ENCODE measurements at places on chromosomes 2 and 18. TPM values are rescaled to one million over a fixed set of nuclear protein-coding genes. Genes with fewer than 3 reads are reported as not detected.

DNA sequence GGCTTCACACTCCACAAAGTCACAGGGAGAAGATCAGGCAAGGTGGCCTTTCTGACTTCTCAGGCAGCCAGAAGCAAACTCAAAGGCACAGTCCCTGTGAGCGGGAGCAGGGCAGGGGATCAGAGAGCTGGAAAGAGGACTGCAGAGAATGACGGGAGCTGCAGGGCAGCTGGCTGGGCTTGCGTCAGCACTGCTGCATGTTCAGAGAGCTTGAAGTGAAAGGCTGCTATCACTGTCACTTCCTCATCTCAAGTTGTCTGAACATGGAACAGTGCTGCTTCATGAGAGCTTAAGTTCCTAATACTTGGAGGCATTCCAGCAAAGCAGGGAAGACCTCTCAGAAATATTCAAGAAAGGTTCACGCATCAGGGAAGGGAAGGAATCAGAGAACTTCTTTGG lies 20.4 kb downstream of the TGFBRAP1 start:
- H3K4me3 ChIP-seq, result no peak overlapping the region
- H3K27me3 ChIP-seq, result no peaks in the 10 kb centered on the region
- peak; percentile 32 for DNase-seq
- no peak overlapping the region for H3K27ac ChIP-seq
- peaks cover 22% of the 10 kb centered on the region for H3K4me1 ChIP-seq

DNA sequence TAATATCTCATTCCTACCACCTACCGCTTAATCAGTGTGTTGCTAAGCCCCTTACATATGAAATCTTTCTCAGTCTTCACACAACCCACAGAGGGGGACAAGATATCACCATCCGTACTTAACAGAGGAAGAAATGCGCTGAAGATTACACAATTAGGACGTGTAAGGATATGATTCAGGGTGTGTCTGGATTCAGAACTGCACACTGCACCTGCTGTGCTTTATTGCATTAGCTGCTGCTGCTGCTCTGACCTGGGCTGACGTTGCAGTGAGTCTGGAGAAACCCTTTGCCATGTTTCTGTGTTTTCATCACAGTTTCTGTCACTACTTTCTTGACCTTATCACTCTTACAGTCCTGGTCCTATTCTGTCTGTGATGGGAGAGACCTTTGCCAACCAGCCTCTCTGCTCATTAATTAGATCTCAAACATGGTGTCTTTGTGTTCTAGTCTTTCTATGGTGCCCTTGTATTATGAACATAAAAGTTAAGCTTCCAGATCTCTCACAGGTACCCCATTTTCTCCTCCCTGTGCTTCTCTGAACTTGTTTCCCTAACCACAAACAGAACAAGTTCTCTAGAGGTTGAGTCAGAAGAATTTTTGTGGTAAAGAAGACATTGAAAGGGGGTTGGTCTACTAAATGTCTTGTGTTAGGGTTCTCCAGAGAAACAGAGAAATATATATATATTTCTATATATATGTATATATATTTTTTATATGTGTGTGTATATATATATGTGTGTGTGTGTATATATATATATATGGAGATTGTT lies 92.9 kb upstream of the CYP1B1 start:
- DNase-seq, result no peak
- no peak overlapping the region for H3K4me3 ChIP-seq
- no peaks in the 10 kb centered on the region for H3K4me1 ChIP-seq
- no peaks in the 10 kb centered on the region for H3K36me3 ChIP-seq

The SIX3 gene
- not detected for total RNA-seq

- no peaks in the 10 kb centered on the region for H3K27me3 ChIP-seq
- peak; percentile 8 for DNase-seq
- H3K4me3 ChIP-seq, result no peak overlapping the region
- H3K4me1 ChIP-seq, result no peaks in the 10 kb centered on the region
Measured at GRCh38 chr2:67733517-67733916, 329.3 kb downstream of the C1D start.

GRCh38 chr2:236666646-236667204 lies 97.1 kb downstream of the ACKR3 start:
- no peak for DNase-seq
- no peak overlapping the region for H3K27ac ChIP-seq

DNA sequence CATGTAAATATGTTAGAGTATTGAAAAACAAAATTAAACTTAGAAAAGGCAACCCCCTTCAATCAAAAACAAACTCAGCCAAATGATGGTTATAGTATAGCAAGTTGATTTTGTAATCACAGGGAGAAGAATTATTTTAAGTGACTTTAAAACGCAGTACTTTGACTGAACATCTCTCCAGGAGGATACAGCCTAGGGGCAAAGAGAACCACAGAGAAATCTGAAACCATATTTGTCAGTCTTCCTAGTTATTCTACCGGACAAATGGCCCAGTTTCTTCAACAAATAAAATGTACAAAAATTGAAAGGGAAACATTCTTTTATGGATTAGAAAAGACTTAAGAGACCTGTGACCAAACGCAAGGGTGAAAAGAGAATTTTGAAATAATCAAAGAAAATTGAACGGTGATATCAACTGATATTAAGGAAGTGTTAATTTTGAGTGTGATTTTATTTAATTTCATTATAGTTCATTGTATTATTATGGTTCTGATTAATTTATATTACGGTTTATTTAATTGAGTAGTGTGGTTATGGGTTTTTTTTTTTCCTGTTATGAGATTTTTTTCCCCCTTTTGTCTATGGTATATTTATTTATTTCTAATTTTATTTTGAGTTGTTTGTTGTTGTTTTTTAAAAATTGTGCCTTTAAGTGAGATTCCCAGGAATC lies 75.3 kb downstream of the HNRNPLL start:
- DNase-seq, result no peak
- peak overlapping the region; percentile 53 for H3K4me3 ChIP-seq
- peaks cover 27% of the 10 kb centered on the region for H3K27me3 ChIP-seq
- no peak overlapping the region for H3K27ac ChIP-seq
- H3K4me1 ChIP-seq, result no peaks in the 10 kb centered on the region

DNA sequence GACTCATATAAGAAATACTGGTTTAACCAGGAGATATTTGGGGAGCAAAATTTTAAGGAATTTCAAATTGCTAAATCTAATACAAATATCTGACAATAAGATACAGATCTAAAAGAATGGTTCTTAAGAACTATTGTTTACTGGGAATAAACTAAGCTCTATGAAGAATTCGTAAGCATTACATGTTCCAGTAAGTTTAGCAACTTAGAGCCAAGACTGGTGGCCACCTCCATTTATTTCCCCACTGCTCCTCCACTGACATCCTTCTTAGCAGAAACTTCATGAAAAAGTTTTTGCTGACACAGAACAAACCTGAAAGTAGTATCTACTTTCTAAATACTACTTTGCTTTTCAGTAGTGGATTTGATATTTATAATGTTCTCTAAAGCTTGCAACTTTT lies 83.0 kb downstream of the ACSL3 start:
- no peaks in the 10 kb centered on the region for H3K27me3 ChIP-seq
- H3K36me3 ChIP-seq, result peaks cover 29% of the 10 kb centered on the region
- no peak overlapping the region for H3K4me3 ChIP-seq
- H3K4me1 ChIP-seq, result peaks cover 12% of the 10 kb centered on the region

The CIB4 gene
- not detected for total RNA-seq

GRCh38 chr18:44835703-44836102 lies 155.0 kb downstream of the SETBP1 start:
- no peak for DNase-seq
- peaks cover 8% of the 10 kb centered on the region for H3K4me1 ChIP-seq
- H3K4me3 ChIP-seq, result no peak overlapping the region
- H3K36me3 ChIP-seq, result no peaks in the 10 kb centered on the region
- H3K27ac ChIP-seq, result no peak overlapping the region

DNA sequence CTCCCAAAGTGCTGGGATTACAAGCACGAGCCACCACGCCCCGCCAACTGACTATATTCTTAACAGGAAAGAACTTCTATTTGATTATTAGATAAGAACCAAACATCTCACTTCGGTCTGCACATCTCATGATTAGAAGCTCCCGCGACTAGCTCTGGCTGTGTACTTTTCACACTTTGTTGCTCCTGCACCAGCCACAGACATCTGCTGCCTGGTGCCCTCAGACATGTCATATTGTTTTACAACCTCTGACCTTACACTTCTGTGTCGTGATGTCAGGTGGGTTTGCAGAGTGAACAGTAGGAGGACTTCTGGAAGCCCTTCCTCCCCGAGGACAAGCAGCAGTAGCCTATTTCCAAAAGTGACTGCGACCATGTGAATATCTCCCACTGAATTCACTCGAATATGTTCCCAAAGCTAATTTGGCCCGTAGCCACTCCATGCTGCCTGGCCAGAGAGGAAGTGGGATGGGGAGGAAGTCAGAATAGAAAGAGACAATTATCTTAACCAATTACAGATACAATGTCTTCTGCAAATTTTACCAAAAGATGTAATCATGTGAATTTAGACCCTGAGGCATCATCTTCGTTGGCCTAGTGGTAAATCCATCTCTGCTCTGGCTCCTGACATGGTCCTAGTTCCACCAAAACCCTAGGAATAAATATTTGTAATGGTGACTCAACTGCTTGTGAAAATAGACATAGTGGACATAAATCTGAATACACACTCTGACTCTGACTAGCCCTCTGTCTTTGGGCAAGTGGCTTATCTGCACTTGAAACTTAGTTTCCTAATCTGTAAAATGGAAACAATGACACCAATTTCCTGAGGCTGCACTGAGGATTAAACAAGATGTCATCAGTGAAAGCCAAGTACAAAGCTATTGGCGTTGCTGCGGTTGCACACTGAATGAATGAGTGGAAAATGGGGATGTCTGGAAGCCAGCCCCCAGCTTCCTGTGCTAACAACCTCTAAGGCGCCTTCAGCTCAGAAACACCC lies 406.1 kb downstream of the LRATD1 start:
- no peaks in the 10 kb centered on the region for H3K4me1 ChIP-seq
- no peaks in the 10 kb centered on the region for H3K36me3 ChIP-seq
- no peak overlapping the region for H3K4me3 ChIP-seq
- H3K27ac ChIP-seq, result no peak overlapping the region

Measured in heart right ventricle (tissue), 16 donors.